H1 (cell line): ENCODE measurements at places on chromosomes 3 and 15. TPM values are rescaled to one million over a fixed set of nuclear protein-coding genes. Genes with fewer than 3 reads are reported as not detected.

GOLGA8K gene
- 0.48 and 1.3 TPM in 2 replicates for total RNA-seq

ARGFX gene
- total RNA-seq = not detected in 2 replicates

ABHD5 gene
- 16.4 and 17.9 TPM in 2 replicates for total RNA-seq

TRIM42 gene
- not detected in 2 replicates for total RNA-seq

TNNC1 gene
- 5.8 and 9.5 TPM in 2 replicates for total RNA-seq

SH2D7 gene
- total RNA-seq = not detected in 2 replicates

LRRC31 gene
- not detected in 2 replicates for total RNA-seq

GOLGA8Q gene
- not detected in 2 replicates for total RNA-seq

TMCO5A gene
- not detected in 2 replicates for total RNA-seq

CFAP92 gene
- total RNA-seq = 2.0 and 2.4 TPM in 2 replicates

DBR1 gene
- total RNA-seq = 18.0 and 18.3 TPM in 2 replicates

DNA sequence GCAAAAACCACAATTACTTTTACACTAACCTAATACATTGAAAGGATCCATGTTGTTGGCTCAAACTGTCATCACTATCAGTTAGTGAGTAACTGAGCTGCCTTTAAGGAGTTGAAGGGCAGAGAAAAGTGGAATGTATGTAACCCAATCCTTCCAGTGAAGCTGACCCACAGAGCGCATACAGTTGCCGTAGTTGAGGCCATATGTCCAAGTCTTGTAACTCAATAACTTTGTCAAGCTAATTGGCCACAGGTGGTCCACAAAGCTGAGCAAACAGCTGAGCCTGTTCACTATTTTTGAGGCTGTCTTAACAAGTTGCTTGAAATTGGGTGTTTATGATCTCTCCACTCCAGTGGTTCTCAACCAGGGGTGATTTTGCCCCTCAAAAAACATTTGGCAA lies 169.0 kb upstream of the SLC24A5 start:
- DNase-seq = no peak

- DNase-seq = no peak
These were observed 16.6 kb downstream of the LRRC2 start for GRCh38 chr3:46549408-46549904.

DNA sequence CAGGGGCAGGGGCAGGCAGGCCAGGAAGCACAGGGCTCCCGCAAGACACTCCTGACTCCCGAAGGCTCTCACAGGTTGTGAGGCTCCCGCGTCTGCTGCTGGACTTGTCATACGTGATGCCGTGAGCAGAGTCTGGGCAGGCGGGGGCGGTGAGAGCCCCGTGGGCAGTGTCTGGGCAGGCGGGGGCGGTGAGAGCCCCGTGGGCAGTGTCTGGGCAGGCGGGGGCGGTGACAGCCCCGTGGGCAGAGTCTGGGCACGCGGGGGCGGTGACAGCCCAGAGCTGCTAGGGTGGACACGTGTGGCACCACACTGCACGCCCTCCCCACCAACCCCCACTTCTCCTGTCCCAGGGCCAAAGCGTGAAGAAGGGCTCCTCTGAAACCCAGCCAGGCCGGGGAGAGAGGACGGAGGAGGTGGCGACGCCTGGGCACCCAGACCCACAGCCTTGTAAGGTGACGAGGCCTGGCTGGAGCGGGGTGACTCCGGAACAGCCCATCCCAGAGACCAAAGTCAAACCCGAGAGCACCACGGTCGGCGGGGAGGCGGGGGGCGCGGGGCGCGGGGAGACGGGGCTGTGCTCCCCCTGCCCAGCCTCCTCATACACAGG lies 35.0 kb downstream of the TNK2 start:
- no peak for DNase-seq

GRCh38 chr15:51505251-51505650 lies 117.3 kb downstream of the DMXL2 start:
- no peak for DNase-seq

DNA sequence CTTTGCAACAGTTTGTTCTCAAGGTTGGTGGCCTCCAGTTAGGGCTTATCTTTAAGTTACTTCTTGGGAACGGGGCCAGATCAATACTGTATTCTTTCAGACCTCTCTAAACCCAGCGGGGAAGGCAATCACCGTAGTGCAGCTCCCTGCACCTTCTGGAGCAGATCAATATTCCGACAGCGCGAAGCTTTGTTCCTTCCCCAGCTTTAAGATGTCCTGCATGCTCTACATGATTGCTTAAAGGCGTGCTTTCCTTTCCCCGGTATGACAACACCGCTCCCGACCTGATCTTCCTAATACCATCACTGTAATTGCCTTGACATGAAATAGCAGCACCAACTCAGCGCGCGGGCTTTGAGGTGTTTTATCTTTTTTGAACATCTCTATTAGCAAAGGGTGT lies 755.2 kb downstream of the NR2F2 start:
- DNase-seq = no peak

DNA sequence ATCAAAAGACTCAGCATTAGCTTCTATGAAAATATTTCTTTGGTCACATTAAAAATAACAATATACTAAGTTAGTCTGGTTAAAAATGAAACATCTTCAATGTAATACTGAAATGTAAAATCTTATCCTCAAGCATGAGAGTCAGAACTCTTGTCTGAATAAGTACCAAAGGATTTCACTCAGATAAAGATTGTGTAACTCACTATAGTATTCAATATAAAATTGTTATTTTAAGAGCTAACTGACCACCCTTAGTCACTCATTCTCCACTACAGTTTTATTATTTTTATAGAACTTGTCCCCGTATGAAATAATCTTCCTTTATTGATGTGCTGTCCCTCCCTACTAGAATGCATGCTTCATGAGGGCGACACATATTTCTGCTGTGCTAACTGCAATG lies 426.3 kb downstream of the MECOM start:
- no peak for DNase-seq

DNA sequence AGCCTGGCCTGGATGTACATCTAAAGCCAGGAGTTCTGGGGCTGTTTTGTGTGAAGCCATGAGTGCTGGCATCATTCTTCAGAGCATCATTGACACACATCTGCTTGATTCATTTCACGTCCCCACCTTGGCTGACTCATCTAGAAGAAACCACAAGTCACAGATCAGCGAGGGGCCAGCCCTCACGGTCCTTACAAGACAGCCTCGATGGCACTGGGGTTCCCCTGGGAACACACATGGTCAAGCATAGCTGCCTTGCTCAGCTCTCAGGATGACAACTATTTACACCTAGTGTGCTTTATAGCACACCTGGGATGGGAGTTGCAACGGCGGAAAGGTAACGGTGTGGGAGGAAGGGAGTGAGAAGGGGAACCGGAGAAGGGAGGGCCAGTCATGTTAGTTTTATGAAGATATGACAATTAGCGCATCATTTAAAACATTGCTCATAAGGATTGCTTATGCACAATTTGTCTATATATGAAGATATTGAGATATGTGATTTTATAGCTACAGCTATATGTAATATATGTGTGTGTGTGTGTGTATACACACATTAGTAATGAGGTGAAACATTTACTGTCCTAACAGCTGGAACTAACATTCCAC lies 227.1 kb downstream of the RPLP1 start:
- DNase-seq = no peak

DNA sequence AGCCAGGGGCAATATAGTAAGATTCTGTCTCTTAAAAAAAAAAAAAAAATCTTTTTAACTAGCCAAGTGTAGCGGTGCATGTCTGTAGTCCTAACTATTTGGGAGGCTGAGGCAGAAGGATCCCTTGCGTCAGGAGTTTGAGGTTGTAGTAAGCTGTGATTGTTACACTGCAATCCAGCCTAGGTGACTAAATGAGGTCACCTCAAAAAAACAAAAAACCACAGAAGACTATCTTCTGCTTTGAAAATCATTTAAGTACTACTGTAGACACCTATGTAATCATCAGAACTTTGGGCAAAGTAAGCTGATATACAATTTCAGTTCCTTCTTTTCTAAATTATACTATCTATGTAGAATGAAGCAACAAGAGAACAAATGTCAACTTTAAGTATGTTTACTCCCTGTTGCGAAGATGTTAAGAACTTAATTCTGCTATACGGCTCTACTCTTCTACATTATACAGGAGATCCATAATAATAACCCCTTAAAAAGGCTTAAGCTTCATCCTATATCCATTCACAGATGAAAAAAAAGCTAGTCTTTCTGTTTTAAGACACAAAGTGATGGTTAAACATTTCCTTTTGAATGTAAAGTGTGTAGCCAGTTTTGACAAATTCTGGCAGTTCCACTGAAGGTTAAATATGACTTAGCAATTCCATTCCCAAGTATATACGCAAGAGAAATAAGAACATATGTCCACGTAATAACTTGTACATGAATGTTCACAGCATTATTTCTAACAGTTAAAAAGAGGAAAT lies 15.2 kb downstream of the DAZL start:
- no peak for DNase-seq

- no peak for DNase-seq
These were observed 16.5 kb upstream of the VGLL4 start for GRCh38 chr3:11660242-11660641.

- DNase-seq = no peak
These were observed 6.2 kb upstream of the SSUH2 start for GRCh38 chr3:8650583-8651416.

GRCh38 chr3:121324320-121324719 lies 221.5 kb downstream of the POLQ start:
- no peak for DNase-seq

GRCh38 chr3:178827285-178827856 lies 244.2 kb downstream of the ZMAT3 start:
- DNase-seq = no peak

DNA sequence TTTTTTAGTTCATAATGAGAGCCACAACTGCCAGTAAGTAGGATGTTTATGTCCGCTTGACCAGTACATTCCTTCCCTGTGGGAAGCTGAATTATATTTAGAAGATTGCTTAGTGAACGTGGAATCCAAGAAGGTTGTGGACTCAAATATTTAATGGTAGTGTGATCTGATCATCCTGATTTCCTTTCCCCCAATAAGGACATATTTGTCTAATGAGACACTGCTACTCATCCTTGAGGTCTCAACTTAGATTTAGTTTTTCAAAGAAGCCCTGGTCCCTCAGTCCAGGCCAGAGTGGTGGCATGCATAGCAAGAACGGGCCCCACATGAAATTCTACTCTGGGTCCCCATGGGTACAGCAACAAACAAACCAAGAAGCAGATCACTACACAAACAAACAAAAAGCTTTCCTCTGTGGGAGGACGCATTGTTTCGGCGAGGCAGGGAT lies 60.8 kb downstream of the USP13 start:
- DNase-seq = no peak

- no peak for DNase-seq
These were observed 205.4 kb downstream of the PDZRN3 start for GRCh38 chr3:73419179-73419803.

GRCh38 chr15:49148727-49149126 lies 6.7 kb downstream of the COPS2 start:
- DNase-seq = no peak

- no peak for DNase-seq
These were observed 38.1 kb downstream of the OXNAD1 start for GRCh38 chr3:16303037-16303575.

GRCh38 chr3:152296382-152296781 lies 27.7 kb downstream of the MBNL1 start:
- DNase-seq = no peak

- no peak for DNase-seq
These were observed 1560.2 kb downstream of the SI start for GRCh38 chr3:163518065-163518464.

DNA sequence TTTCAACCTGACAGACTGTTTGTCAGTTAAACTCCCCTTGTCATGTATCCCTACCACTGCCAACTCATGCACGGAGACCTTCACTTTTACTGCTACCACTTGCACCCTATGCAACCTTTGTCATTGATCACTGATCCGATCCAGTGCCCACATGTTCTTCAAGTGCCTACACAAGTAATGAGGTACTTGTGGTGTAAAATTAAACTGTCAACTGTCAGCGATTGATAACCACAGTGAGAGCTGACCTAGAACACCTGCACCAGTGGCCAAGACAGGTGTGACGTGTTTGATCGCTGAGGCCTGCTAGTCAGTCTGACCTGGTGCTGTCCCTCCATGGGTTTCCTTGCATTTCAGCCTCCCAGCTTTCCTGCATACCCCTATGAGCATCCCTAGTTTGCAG lies 55.6 kb downstream of the MECOM start:
- no peak for DNase-seq

GRCh38 chr3:74630602-74631001 lies 16.1 kb upstream of the CNTN3 start:
- DNase-seq = no peak

DNA sequence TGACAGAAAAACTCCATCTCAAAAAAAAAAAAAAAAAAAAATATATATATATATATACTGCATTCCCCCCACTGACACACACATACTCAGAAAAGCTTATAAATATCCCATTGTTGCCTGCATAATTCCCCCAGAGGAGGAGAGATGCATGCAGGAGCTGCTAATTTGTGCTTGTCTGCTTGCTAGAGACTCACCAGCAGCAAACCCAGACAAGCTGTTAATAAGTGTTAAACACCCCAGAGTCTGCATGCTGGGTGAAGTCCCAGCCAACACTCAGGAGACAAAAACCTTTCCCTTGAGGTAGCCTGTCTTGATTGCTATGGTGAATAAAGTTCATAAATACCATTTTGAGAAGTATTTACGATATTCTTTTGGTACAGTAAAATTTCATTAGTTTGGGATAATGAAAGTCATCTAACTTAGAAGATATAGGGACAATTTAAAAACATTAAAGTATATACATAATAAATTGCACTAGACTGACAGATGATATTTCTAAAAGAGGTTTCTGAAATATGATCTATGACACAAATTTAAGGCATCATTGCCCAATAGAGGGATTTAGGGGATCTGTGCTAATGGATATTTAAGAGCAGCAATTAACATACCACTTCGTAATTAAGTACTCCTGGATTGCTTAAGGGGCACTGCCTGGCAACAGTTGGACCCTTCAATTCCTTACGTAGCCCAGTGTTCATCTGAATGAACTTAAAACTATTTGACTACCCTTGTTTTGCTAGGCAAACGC lies 400.0 kb upstream of the C2CD4B start:
- DNase-seq = no peak

- DNase-seq = no peak
These were observed 14.3 kb upstream of the CAMKV start for GRCh38 chr3:49883998-49884397.

GRCh38 chr3:107959550-107960154 lies 131.2 kb downstream of the CD47 start:
- no peak for DNase-seq

DNA sequence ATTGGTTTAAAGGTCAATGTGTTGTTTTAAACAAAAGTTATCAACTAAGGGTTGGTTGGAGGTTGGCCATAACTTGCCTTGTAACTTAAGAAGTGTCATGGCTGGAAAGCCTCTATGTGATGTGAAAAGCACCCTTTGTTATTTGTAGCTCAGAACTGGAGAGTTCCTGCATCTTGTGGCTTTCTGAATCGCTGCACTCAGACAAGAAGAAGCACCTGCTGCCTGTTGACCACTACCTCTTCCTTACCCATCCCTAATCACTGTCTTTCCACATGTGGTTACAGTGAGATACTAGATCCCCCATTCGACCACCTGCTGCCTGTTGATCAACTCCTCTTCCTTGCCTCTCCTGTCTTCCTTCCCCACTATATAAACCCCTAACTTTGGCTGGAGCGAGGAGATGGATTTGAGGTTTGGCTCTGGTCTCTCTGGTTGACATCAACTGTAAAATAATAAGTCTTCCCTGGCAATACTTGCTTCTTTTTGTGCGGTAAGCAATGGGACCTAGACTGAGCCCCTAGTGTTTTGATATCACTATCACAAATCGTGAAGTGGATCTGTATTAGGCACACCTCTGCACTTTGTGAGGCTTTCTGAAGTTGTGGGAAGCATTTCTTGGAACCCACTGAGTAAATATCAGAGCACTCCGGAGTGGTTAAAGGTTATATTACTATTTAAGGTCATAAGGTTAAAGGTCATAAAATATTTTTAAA lies 13.8 kb downstream of the RPL39L start:
- DNase-seq = no peak

- DNase-seq = no peak
These were observed 29.6 kb downstream of the RPL22L1 start for GRCh38 chr3:170840291-170840859.
